ENCODE measurements at places on chromosomes 7 and 10.

DNA sequence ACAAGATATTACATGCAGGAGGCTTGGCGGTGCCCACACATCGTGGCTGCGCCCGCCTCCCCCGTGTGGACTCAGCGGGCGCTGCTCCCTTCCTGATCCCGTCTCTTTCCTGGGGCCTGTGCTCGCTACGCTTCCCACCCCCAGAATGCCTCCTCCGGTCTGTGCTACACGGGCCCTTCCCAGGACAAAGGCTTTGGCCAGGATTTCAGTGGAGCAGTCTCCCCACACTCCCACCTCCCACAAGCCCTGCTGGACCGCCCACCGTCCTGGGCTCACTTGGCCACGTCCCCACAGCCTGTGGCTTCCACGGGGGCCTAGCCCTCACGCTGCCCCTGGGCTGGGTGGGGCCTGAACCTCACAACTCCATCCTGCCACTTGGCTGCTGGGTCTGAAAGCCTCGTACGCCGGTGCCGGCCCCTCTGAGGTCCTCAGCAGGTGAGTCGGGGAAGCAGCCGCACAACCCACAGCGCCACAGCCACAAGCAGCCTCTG lies 17.3 kb downstream of the CFAP46 start:
- no peak for DNase-seq

DNA sequence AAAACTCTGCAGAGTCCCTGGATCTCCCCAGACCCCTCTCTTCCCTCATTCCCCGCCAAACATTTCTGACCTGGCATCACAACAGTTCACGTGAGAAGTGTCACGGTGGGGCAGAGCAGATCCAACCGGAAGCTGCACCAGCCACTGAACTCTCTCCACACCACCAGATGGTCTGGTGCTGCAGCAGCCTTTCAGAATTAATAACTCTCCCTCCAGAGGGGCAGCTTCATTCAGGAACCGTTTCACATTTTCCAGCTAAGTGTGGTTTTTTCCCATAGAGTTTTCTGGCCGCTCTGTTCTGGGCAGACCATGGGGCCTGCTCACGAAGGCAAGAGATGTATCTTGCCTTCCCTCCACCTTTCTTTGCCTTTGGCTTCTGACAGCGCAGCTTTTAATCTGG lies 486.7 kb upstream of the GALNT17 start:
- DNase-seq = no peak

DNA sequence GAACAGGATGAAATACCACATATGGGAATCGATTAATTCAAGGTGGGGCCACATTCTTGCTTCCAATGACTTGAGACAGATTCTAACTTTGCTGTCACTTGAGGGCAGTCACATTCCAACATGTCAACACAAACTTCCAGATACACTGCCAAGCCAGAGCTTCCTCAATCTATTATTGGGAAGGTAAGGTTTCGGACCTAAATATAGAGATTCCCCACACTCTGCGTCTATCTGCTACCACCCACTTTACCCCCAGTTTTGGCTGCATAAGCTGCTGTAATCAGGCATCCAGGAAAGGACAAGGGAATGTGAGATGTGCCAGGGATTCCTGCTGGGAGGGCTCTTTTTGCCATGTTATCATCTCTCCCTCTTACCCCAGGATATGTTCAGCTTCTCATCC lies 20.5 kb upstream of the DGKI start:
- DNase-seq = no peak

DNA sequence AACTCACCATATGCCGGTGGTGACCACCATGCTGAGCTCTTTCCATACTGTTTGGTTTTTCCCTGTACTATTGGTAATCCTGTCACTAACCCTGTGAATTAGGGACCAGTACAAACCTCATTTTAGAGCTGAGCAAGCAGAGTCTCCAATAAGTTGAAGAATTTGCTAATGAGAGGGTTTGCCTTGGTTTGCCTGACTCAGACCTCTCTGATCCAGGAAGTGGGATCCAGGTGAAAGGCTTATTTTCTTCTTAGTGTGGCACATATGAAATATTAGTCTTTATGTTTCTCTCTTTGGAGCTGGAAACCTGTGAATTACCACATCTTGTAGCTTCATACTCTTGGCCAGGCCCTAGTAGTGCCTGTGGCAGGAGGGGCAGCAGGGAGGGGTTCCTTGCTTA lies 114.1 kb upstream of the IGFBP3 start:
- DNase-seq = no peak

- no peak for DNase-seq
Observed at GRCh38 chr7:38731215-38731614, 100.0 kb upstream of the AMPH start.

DNA sequence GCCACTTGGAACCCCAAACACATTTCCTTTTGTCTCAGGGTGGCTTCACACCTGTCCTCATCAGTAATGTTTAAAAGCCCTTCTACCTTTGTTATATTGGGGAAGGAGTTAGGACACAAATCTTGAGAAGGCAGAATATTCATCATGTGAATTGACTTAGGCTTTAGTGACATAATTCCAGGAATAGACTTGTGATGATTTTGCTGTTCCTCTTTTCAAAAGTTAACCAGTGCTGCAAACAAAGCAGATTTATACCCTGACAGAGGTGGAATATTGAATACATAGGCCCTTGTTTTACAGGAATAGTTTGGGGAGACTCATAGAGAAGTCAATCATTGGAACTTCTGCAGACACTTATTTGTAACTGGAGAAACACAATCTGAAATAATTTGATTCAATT lies 27.0 kb downstream of the ZNF786 start:
- no peak for DNase-seq

DNA sequence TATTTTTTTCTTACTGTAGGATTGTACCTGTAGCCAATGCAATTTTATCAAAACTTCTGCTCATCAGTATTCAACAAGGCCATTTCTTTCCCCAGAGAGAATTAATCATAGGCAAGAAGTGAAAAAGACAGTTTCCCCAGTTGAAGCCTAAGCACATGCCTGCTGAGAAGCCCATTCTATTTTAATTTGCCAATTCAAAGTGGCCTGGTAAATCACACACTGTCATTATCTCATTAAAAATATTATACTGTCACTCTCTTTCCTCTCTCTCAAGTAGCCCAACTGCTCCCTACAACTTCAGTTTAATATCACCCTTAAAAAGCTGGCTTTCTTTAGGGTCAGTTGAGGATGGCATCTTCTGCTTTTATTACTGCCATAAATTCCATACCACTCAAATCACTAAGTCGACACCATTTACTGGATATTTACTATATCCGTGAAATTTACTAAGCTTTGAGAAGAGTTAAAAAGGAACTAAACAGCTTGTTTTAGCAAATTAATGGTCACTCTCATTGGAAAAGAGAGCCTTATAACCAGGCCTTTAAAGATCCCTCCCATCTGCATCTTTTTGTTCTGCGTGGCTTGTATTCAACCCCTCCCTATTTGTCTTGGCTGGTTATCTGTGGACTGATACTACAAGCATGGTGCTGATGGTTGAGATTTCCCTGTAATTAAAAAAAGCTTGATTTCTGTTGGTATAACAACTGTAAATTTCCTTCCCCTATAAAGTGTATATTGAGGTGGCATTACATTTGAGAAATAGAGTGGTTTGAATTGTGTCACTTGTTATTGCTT lies 30.6 kb downstream of the COL28A1 start:
- DNase-seq = no peak

DNA sequence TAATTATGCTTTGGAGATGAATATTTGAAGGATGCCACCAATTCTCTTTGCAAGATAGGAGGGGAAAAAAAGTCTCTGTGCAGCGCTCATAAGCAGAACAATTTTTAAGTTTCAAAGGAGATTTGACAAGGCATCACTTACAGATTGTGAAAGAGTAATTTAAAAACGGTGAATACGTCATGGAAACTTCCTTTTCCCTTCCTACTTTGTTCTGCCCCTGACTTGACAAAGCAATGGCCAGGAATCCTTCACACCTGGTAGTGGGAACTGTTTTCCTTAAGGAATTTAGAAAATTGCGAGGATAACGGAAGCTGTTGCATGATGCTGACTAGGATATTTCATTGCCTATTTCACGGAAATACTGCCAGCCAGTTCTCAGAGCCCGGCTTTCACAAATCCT lies 16.7 kb downstream of the FAM107B start:
- DNase-seq = no peak

DNA sequence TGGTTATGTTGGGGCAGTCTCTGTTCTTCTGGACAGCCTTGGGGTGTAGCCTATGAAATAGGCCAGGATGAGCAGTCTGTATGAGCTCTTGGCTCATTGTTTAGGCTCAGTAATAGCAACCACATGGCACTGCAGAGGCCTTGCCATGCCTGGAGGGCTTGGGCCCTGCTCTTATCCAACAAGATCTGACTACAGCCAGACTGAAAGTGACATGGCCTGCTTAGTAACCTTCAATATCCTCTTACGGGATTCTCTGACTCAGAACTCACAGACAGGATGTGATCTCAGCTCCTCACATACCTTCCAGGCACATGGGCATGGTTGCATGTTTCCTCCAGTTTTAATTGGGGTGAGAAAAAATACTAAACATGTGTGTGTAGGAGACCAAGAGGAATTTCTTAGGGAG lies 289.3 kb downstream of the PTEN start:
- peak; percentile 68 for DNase-seq

GRCh38 chr10:113639966-113640365 lies 23.9 kb downstream of the NRAP start:
- no peak for DNase-seq

DNA sequence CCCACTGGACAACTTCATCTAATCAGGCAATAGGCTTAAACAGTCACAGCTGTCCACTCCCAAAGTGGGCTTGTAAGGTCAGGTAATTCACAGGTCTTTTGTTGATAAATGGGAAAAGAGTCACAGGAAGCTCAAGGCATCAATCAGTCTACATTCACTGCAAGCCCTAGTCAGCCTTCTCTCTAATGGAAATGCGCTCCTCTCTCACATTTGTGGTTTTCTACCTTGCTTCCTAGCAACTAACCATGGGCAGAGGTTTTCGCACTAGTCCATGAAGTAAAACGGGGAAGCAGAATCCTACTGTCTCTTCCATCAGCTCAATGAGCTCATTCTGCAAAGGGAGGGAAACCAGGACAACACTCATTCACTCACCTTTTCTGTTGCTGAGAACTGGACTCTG lies 53.5 kb upstream of the APBB1IP start:
- no peak for DNase-seq

- no peak for DNase-seq
Observed at GRCh38 chr7:155380976-155381851, 76.7 kb upstream of the EN2 start.

DNA sequence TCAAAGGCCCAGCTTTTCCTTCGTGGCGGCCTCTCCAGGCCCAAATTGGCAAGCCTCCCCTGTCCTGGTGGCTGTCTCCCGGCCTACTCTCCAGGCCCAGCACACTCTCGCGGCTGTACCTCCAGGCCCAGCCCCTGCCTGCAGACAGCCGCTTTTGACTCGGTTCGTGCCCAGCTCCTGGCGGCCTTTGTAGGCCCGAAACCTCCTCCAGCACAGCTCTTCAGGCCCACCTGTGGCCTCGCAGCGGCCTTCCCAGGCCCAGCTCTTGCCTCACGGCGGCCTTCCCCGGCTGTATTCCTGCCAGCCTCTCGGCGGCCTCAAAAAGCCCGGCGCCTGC lies 18.2 kb upstream of the TMEM248 start:
- DNase-seq = no peak

DNA sequence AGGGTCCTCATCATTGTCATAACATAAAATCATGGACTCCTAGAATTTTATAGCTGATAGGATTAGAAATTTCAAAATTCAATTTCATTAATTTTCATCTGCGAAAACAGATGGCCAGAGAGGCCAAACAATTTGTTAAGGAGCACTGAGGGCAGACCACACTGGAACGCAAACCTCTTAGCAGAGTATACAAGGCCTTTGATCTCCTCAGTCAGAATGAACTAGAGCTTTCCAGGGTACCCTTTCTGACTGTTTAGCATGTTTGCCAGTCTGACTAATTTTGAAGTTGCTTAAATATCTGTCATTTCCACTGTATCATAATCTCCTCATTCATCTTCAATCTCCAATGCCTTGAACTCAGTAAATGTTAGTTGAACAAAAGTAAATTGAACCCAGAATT lies 41.9 kb upstream of the ATRNL1 start:
- DNase-seq = no peak

DNA sequence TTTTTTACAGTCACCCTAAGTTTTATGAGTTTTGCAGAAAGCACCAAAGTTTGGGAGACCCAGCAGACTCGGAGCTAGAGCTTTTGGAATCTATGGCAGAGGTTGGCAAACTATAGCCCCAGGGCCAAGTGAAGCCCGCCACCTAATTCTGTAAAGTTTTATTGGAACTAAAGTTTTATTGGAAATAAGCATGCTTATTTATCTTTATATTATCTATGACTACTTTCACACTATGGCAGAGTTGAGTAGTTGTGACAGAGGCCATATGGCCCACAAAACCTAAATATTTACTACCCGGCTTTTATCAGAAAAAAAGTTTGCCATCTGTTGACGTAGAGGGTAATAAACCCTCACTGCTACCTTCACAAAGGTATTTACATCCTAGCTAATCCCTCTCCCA lies 267.6 kb downstream of the GPAM start:
- DNase-seq = no peak

DNA sequence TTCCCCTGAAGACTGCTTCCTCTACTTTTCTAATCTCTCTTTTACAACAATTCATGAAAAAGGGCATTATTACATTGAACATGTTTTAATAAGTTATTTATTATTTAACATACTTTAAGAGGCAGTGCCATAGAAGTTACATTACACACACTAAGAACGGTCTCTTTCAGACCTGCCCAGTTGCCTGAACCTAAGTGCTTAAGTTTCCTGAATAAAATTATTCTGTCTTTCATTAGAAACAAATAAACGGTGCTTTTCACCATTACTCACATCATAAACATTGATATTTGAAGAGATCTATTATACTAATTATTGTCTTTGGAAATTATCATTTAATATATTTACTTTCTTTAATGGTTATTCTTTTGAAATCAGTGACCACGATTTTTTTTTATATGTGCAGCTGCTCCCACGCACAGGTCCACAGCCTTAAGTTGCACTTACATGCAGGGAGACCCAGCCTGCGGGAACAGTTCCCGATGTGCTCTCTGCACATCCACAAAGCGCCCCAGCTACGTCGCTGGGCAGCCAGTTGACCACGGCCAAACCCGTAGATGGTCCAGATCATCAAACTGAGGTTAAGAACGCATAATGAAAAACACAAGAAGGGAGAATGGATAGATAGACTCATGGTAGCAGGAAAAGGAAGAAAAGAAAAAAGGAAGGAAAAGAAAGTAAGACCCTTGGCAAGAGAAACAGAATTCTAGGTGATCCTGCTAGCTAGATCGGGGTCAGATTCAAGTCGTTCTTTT lies 437.0 kb upstream of the MGMT start:
- no peak for DNase-seq

- DNase-seq = no peak
Observed at GRCh38 chr7:151060416-151061212, 1.2 kb downstream of the SLC4A2 start.

DNA sequence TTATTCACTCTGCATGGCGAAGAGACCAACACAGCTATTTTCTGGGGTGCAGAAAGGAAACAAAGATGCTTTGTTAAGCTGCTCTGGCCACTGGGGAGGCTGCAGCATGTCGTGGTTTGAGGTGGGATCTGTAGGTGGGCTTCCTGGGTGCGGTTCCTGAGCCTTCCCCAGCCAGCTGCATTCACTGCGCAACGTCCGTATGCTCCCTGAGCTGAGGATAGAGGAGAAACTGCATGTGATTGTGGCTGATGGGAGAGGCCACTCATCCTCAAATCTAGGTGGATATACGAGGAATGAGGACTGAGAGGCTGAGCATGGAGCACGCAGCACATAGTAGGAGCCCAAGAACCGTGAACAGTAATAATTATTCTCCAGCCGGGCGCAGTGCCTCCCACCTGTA lies 9.9 kb upstream of the DNAAF5 start:
- no peak for DNase-seq

Data from AG04450 (cell line).